ENCODE measurements at places on chromosomes 6 and 20.

- DNase-seq, result peak; percentile 47
Observed at GRCh38 chr6:31037682-31038081, 27.4 kb downstream of the MUC22 start.

GRCh38 chr6:20877008-20877937 lies 343.0 kb downstream of the CDKAL1 start:
- DNase-seq, result peak; percentile 99

DNA sequence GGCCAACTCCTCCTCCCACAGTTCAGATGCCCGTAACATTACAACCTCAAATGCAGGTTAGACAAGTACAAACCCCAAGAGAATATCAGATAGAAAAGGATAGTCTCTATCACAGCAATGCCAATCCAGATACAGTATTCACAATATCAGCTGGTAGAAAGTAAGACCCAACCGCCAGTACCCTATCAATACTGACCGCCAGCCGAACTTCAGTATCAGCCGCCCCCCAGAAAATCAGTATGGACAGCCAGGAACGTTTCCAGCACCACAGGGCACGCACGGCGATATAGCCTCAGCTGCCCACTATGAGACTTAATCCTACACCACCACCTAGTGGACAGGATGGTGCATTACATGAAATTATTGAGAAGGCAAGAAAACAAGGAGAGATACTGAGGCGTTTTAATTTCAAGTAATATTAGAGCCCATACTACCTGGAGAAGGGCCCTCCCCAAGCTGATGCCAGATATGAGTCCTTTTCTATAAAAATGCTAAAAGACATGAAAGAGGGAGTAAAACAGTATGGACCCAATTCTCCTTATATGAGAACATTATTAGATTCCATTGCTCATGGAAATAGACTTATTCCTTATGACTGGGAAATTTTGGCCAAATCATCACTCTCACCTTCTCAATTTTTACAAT lies 17.6 kb upstream of the EIF2S2 start:
- DNase-seq, result peak; percentile 81

GRCh38 chr20:6663104-6663503 lies 104.4 kb upstream of the BMP2 start:
- DNase-seq, result peak; percentile 67

DNA sequence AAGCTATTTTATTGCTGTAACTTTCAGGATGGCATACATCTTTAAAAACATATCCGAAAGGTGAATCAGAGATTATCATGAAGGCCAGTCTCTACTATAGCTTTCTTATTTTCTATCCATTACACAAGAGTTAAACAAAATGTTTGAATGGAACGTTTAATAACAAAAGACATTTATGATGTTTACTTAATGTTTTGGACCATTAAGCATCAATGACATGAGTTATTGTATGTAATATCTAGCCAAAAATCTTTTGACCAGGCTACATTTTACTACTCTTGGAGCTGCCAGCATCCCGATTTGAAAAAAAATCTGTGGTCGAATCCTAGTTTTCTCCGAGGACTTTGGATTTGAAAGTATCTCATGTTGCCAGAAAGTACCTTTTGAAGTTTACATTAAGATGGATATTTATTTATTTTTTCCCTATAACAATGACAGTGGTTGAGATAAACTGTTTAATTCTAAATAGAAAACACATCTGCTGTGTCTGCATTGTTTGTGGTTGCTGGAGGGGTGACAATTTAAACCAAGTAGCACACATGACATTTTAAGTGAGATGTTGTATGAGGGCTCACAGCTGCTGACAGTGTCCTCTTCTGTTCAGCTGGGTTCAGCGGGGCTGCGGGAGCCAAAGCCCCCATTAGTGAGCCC lies 293.7 kb upstream of the TCF21 start:
- peak; percentile 54 for DNase-seq

- peak; percentile 62 for DNase-seq
Observed at GRCh38 chr20:48776306-48776705, 51.5 kb downstream of the PREX1 start.

- peak; percentile 56 for DNase-seq
Observed at GRCh38 chr6:125888989-125889656, 67.4 kb upstream of the HINT3 start.

- peak; percentile 66 for DNase-seq
Observed at GRCh38 chr20:33211817-33212424, 5.2 kb upstream of the BPIFA3 start.

GRCh38 chr20:44028868-44029847 lies 114.5 kb downstream of the TOX2 start:
- DNase-seq, result no peak

- peak; percentile 91 for DNase-seq
Observed at GRCh38 chr20:50762435-50763220, 31.2 kb downstream of the PARD6B start.

- peak; percentile 41 for DNase-seq
Observed at GRCh38 chr6:63923139-63923739, 287.6 kb downstream of the PHF3 start.

DNA sequence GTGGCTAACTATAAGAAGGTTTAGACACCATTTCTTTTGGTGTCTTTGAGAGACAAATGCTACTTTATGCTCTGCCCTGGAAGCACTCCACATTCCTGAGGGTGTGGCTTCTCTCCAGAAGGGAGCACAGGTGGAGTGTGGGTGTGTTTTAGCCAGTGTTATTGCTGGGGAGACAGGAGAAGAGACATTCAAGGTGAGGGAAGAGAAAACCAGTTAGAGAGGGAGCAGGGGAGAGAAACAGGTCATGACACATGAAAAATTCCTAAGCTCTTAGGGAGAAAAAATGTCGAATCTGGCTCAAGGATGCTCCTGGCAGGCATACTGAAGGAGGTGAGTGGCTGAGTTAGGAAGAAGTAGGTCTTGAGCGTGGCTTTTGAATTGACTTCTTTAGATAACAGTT lies 292.8 kb downstream of the CLIC5 start:
- peak; percentile 38 for DNase-seq

- no peak for DNase-seq
Observed at GRCh38 chr6:70079241-70079640, 212.9 kb downstream of the COL19A1 start.

DNA sequence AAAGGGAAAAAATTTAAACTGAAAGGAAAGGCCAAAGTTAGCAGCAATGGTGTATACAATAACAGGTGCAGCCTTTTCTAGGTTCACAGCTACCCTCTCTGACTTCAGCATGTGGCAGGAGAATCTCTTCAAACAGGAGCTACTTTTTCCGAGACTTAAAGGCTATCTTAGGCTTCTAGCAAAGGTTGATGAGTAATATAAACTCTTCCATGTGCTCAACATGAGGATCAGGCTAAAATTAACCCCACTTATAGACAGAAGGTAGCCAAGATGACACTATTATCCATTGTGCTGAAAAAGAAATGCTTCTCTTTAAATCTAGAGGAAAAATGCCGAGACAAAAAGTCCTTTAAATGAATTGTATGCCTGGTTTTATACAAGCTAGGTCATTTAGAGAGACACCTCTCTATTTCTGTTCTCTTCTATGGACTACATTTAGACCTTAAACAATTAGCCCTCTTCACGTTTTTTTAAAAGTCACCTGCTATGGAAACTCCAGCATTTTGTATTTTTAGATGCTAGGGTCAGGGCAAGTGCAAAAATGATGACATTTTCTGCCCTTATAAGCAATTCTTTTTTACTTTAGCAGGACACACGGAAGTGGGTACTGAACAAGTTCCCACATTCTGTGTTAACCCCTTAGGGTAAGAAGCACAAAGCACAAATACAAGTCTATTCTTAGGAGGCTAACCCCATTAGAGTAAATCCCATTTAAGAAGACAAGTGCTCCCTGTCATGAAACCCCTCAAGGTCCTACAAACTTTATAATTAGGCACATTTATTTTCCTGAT lies 216.8 kb upstream of the CITED2 start:
- DNase-seq, result no peak

DNA sequence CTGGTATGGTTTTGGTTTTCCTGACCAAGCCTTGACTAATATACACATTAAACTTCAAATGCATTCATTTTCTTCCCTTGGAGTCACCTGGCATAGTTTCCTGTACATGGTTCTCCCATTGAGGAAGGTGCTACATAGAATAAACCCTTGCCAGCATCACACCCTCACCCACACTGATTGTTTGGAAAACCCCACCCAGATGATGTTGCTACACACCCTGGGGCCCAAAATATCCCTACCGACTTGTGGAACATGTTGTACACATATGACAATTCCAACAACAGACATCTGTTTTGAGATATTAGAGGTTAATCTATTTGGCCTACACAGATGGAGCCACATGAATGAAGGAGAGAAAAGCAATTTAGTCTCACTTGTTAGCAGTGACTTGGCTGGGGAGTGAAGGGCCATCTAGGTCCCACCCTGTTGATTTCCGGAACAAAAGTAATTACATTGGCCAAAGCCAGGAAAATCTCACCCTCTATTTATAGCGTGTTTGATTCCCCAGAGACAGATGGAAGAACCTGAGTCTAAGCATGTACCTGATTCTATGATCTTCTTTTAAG lies 606.0 kb upstream of the BTBD3 start:
- no peak for DNase-seq

DNA sequence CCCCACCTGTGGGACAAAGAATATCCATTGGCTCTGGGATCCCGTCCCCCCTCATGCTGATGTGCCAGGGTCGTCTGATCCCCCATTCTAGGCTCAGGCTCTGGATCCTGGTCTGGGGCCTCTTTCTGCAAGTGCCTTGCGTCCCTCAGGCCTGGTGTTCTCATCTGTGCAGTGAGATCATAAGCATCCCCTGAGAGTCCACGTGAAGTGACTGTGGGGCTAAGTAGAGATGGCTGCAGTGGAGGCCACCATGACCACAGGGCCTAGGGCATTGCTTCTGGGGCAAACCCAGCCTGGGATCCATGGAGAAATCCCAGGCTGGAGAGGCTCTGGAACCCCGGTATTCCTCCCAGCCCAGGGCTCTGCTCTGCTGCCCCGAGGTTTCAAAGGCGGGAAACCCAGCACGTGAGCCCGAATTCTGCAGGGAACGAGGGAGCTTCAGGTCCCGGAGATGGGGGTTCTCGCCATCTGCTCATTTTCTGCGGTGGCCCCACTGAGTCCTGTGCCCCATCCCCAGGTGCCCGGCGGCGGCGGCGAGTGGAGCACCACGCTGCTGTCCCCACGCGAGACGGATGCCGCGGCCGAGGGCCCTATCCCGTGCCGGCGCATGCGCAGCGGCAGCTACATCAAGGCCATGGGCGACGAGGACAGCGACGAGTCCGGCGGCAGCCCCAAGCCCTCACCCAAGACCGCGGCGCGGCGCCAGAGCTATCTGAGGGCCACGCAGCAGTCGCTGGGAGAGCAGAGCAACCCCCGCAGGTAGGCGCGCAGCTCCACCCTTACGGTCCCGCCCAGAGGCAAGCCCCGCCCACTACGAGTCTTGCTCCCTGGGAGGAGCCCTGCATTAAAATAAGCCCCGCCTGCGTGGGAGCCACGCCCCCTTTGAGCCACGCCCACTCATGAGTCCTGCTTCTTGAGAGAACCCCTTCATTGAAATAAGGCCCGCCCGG lies 105.5 kb upstream of the MYL9 start:
- peak; percentile 37 for DNase-seq

GRCh38 chr20:37335642-37336368 lies 10.1 kb upstream of the SRC start:
- DNase-seq, result no peak

DNA sequence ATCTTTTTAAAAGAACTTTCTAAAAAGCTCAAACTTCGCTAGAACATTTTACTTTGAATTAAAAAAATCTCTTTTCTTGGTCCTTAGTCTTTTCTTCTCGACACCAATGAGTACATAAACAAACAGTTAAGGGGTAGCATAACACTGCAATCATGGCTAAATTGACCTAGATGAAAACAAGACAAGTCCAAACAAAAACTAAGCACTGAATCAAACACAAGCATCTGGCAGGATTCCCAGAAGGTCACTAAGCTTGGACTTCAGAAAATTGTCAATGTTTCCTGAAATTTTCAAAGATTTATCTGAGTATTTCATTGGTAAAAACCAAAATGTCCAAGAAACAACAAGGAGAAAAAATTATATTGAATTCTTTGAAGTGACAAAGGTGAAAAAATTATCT lies 5.0 kb downstream of the COL21A1 start:
- DNase-seq, result peak; percentile 62

GRCh38 chr6:145044641-145045246 lies 690.6 kb downstream of the EPM2A start:
- DNase-seq, result peak; percentile 65

DNA sequence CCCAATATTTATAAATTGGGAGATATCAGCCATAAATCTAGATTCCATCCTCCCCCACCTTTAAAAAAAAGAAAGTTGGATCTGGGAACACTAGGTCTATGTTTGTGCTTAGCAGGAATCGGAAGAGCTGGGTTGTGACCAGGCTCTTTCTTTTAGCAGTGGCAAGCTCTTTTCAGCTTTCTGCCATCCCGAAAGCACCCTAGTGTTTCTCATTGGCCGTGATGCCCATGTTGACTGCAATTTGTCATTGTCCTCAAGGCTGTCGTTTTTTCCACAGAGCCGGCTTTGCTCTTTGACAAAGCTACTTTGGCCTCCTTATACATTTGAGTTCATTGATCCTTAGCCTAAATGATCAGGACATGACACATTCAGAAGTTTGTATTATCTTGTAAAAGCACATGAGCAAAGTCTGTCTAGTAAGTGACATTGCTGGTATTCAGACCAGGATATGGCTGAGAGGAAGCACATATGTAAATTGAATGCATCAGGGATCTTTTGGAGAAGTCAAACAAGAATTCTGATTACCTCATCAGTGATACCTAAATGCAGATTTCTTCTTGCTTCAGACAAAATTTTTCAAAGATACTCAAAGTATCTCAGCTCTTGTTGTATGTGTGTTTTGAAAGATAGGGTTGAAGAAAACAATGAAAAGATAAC lies 50.1 kb downstream of the CARMIL1 start:
- no peak for DNase-seq

DNA sequence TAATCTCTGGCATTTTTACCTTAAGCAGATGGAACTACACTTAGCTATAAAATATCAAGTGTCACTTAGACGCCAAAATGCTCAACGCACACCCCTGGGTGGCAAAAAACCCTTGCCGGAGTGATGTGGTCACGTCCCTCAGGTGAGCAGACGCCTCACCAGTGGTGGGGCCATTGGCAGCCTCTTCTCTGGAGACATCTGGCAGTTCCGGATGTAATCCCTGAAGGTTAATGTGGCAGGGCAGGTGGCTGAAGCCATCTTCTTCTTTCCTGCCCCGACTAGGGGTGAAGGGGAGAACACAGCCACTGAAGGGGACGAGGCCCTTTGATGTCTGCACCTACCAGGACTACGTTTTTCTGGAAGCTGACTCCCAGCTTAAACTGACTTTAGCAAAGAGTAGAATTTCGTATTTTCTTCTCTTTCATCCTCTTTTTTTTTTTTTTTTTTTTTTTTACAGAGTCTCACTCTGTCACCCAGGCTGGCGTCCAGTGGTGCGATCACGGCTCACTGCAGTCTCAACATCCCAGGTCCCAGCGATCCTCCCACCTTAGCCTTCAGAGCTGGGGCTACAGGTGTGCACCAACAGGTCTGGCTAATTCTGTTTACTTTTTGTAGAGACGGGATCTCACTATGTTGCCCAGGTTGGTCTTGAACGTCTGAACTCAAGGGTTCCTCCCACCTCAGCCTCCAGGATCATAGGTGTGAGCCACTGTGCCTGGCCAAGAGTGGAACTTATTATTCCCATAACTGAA lies 152.1 kb downstream of the TTLL2 start:
- no peak for DNase-seq

- DNase-seq, result peak; percentile 29
Observed at GRCh38 chr20:10978713-10979112, 304.9 kb upstream of the JAG1 start.

GRCh38 chr6:158662954-158663624 lies 13.2 kb downstream of the SYTL3 start:
- DNase-seq, result peak; percentile 45

- peak; percentile 62 for DNase-seq
Observed at GRCh38 chr6:149696901-149697300, 21.0 kb downstream of the LATS1 start.

GRCh38 chr20:37850724-37851355 lies 52.1 kb upstream of the VSTM2L start:
- DNase-seq, result no peak

Data from M059J (cell line).